Hematopoietic multipotent progenitor cell treated with erythropoietin and hydrocortisone succinate and interleukin-3 and kit ligand, for 17 days (in vitro differentiated cells): ENCODE measurements at places on chromosomes 6 and 20.

DNA sequence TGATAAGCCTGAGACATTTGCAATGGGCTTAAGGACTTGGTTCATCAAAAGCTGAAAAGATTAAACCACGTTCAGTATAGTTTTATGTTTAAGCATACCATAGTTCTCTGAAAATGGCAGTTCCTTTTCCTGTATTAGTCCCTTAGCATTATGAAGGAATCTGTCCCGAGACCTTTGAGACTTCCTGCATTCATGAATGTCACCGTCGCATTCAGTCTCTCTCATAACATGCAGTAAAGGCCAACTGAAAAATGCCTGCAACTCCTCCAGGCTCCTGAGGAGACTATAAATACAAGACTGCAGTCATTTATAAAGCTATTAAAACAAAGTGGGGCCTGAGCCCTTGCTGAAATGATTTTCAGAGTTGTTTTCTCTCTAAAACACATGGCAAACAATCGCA is 129.1 kb downstream of the SYCP2 start:
- DNase-seq: no peak

GRCh38 chr6:39037082-39037508 is 11.5 kb upstream of the GLP1R start:
- DNase-seq: no peak

GRCh38 chr6:150417899-150418826 is 49.4 kb downstream of the IYD start:
- DNase-seq: peak; percentile 17

- DNase-seq: no peak
These were observed 422.0 kb upstream of the HS3ST5 start for GRCh38 chr6:114764866-114765265.

DNA sequence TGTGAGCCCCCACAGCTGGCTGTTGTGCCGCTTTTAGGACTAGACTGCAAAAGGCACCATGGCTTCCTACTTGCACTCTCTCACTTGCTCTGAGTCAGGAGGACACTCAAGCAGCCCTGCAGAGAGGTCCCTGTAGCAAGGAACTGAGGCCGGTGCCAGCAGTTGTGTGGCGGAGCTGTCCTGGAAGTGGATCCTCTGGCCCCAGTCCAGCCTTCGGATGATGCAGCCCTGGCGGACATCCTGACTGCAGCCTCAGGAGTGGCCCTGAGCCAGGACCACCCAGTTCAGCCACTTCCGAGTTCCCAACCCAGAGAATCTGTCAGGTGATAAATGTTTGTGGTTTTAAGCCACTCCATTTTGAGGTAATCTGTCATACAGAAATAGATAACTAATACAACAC is 17.5 kb downstream of the CTCFL start:
- no peak for DNase-seq

DNA sequence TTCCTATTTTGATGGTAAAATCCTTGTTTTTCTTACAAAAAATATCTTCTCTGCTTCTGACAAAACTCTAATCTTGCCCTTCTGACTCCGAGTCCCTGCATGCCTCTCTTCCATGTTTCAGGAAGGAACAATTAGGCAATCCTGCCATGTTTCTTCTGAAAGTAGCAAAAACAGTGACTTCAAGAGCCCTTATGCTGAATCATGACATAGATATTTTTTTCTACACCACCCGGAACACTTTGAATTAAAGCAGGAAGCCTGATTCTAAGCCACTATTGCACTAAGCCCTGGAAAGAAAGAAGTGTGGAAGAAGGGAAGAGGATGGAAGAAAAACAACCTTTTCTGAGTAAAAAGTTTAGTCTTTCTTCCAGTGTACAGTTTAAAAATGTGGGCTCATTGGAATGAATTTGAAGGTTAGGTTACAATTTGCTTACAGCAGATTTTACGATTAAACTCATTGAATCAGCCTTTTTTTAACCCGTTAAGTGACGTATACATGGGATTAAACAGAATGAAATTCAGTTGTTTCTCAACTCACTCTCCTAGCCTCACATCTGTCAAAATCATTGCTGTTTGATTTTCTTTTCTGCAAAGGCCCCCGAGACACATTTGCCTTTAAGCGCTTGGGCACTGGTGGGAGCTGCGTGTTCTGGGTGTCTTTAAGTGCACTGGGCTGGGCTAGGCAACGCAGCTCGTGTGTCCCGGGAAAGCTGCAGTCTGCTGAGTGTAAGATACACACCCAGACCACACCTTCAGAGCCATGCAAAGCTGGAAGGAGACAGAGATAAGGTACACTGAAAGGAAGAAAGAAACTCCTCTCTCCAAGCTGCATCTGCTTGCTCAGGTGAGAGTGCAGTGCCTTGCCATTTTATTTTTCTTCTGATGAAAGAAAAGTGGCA is 159.4 kb upstream of the CITED2 start:
- peak; percentile 88 for DNase-seq
